ENCODE measurements at places on chromosomes 16 and 17. TPM values are rescaled to one million over a fixed set of nuclear protein-coding genes. Genes with fewer than 3 reads are reported as not detected.

DNA sequence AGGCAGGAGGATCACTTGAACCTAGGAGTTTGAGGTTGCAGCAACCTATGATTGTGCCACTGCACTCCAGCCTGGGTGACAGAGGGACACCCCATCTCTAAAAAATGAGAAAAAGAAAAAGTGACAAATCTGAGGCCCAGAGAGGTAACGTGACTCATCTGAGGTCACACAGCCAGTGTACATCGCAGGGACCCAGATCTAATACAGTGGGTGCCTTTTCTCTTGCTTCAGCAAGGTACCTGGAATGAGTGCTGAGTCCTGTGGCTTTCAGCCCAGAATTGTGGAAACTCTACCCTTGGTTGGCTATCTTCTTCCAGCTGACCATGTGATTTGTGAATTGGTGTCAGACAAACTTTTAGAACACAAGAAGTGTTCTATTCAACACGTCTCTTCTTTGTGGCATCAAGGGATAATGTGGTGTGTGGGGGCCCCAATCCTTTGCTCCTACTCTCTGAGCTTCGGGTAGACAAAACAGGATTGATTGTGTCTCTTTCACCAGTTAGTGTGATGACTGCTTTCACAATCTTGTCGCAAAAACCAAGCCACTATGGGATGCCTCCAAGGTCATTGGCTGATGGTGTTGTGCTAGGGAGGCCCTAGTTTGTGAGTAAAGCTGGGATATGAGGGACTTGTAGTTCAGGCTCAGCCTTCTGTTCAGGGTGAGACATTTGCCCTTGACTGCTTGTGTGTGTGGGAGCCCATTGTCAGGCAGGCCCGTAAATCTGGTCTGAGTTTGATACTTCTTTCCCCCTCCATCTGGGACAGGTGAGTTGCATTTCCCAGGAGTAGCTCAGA lies 71.0 kb downstream of the MSI2 start:
- no peaks in the 10 kb centered on the region for H3K27me3 ChIP-seq
- no peaks in the 10 kb centered on the region for H3K36me3 ChIP-seq
- no peaks in the 10 kb centered on the region for H3K4me1 ChIP-seq
- no peak overlapping the region for H3K4me3 ChIP-seq
- H3K27ac ChIP-seq, result no peak overlapping the region
- no peak for DNase-seq

- no peak overlapping the region for H3K27ac ChIP-seq
- no peak for DNase-seq
- H3K36me3 ChIP-seq, result no peaks in the 10 kb centered on the region
- H3K4me1 ChIP-seq, result no peaks in the 10 kb centered on the region
Observed at GRCh38 chr17:58641887-58642311, 49.9 kb downstream of the TEX14 start.

DNA sequence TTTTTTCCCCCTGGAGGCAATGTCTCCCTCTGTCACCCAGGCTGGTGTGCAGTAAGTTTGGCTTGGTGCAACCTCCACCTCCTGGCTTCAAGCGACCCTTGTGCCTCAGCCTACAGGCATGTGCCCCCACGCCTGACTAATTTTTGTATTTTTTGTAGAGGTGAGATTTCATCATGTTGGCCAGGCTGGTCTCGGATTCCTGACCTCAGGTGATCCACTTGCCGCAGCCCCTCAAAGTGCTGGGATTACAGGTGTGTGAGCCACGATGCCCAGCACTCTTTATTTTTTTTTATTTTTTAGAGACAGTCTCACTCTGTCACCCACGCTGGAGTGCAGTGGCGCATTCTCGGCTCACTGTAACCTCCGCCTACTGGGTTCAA lies 113.2 kb downstream of the ABCC6 start:
- no peaks in the 10 kb centered on the region for H3K27me3 ChIP-seq
- no peak overlapping the region for H3K27ac ChIP-seq
- H3K36me3 ChIP-seq, result peaks cover 48% of the 10 kb centered on the region
- no peaks in the 10 kb centered on the region for H3K4me1 ChIP-seq

GRCh38 chr16:20803561-20804214 lies 2.6 kb downstream of the ERI2 start:
- no peak for DNase-seq
- H3K4me3 ChIP-seq, result no peak overlapping the region
- H3K36me3 ChIP-seq, result no peaks in the 10 kb centered on the region
- H3K27ac ChIP-seq, result no peak overlapping the region
- no peaks in the 10 kb centered on the region for H3K27me3 ChIP-seq
- H3K4me1 ChIP-seq, result peaks cover 3% of the 10 kb centered on the region

GRCh38 chr16:81179219-81179618 lies 59.3 kb upstream of the BCO1 start:
- H3K36me3 ChIP-seq, result no peaks in the 10 kb centered on the region
- H3K27me3 ChIP-seq, result no peaks in the 10 kb centered on the region
- no peak for DNase-seq
- no peak overlapping the region for H3K4me3 ChIP-seq

DNA sequence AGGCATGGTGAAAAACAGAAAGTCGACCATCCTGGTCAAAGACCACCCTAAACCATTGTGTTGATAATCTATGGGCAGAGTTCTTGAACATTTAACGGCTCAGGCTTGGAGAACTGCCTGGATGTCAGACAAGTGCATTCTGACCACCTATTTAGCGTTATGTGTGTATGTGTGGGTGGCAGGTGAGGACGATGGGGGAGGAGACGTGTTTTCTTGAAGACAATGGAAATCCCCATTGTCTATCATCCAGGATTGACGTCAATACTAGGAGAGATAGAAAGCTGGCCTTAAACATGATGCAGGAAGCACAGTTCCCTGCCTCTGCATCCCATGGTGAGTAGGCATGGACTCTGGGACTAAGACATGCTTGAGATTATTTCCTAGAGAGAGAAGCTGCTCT lies 157.4 kb upstream of the MAF start:
- peaks cover 12% of the 10 kb centered on the region for H3K4me1 ChIP-seq
- H3K4me3 ChIP-seq, result no peak overlapping the region
- H3K36me3 ChIP-seq, result no peaks in the 10 kb centered on the region
- no peaks in the 10 kb centered on the region for H3K27me3 ChIP-seq
- no peak for DNase-seq
- no peak overlapping the region for H3K27ac ChIP-seq

GRCh38 chr17:51142597-51142996 lies 10.8 kb upstream of the NME1 start:
- DNase-seq, result no peak
- no peaks in the 10 kb centered on the region for H3K27me3 ChIP-seq
- no peak overlapping the region for H3K4me3 ChIP-seq
- H3K4me1 ChIP-seq, result no peaks in the 10 kb centered on the region
- no peak overlapping the region for H3K27ac ChIP-seq
- H3K36me3 ChIP-seq, result no peaks in the 10 kb centered on the region

DNA sequence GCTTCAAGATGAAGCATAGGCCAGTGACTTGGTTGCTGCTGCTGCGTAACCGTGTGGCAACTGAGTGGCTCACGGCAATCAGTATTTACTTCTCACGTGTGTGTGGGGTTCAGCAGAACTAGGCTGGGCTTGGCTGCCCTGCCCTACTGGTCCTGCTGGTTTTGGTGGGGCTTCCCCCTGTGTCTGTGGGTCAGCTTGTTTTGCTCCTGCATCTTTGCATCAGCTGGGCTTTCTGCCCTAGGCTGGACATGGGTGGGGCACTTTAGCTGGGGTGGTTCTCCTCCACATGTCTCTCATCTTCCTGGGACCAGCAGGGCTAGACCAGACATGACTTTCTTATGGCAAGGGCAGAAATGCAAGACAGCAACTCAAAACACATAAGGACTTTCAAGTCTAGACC lies 550.5 kb downstream of the MAF start:
- no peak overlapping the region for H3K27ac ChIP-seq
- no peaks in the 10 kb centered on the region for H3K36me3 ChIP-seq
- no peak overlapping the region for H3K4me3 ChIP-seq
- no peak for DNase-seq

DNA sequence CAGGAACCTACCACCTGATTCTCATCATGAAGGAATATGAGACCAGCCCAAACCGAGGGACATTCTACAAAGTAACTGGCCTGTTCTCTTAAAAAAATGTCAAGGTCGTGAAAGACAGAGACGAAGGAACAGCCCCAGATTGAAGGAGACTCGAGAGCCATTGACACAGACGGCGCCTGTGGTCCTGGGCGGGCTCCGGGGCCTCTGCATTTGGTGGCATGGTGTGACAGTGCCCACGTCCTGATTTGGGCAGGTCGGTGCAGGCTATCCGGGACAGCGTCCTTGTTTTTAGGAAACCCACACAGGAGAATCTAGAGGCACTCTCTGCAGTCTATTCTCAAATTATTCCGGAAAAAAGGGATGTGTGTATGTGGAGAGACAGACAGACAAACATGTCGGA lies 64.1 kb downstream of the ADCY9 start:
- no peak overlapping the region for H3K4me3 ChIP-seq
- no peak for DNase-seq
- H3K27me3 ChIP-seq, result no peaks in the 10 kb centered on the region
- H3K4me1 ChIP-seq, result peaks cover 20% of the 10 kb centered on the region
- peak overlapping the region; percentile 76 for H3K27ac ChIP-seq

GRCh38 chr16:58266336-58266735 lies 28.5 kb downstream of the PRSS54 start:
- H3K4me3 ChIP-seq, result no peak overlapping the region
- H3K36me3 ChIP-seq, result no peaks in the 10 kb centered on the region
- no peak overlapping the region for H3K27ac ChIP-seq
- H3K27me3 ChIP-seq, result no peaks in the 10 kb centered on the region

- H3K27ac ChIP-seq, result no peak overlapping the region
- H3K4me1 ChIP-seq, result peaks cover 3% of the 10 kb centered on the region
- peak; percentile 25 for DNase-seq
- no peaks in the 10 kb centered on the region for H3K36me3 ChIP-seq
Observed at GRCh38 chr17:79183293-79184158, 108.9 kb downstream of the ENGASE start.

GRCh38 chr17:62882284-62882683 lies 74.2 kb upstream of the MARCHF10 start:
- no peak for DNase-seq
- no peak overlapping the region for H3K4me3 ChIP-seq
- H3K4me1 ChIP-seq, result no peaks in the 10 kb centered on the region
- H3K36me3 ChIP-seq, result no peaks in the 10 kb centered on the region

DNA sequence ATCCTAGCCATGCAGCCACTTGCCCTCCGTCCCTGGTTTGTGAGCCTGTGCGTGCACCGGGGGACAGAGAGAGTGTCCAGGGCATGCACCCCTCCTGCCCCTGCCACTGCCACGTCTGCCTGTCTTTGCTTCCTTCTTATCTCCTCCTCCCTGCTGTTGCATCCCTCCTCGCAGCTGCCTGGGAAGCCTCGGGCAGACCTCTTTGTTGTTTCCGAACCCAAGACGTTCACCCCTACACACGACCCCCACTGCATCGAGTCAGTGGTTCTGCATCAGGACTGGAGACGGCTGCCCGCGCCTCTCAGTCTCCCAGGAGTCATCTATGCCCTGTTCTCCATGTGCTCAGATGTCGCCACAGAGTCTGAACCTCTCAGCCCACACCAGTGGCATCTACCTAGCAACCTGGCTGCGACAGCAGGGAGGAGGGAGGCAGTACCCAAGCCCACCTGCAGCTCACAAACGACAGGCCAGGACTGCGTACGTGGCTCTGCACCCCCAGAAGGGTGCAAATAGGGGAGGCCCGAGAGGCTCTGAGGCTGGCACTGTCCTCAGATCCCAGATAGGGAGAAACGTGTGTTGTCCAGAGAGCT lies 5.2 kb downstream of the TIMP2 start:
- no peaks in the 10 kb centered on the region for H3K36me3 ChIP-seq
- H3K27ac ChIP-seq, result peak overlapping the region; percentile 23
- no peak for DNase-seq

DNA sequence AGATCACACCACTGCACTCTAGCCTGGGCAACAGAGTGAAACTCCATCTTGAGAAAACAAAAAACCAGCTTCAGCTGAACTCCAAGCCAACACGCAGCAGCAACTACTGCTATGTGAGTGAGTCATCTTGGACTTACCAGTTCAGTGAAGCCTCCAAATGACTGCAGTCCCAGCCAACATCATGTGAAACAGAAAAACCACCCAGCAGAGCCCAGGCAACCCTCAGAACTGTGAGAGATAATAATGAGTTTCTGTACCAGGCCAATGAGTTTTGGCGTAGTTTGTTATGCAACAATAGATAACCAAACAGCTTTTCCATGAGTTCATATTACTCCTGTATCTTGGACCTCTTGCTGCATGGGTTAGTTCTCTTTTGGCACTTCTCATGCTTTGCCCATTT lies 23.3 kb downstream of the PHF12 start:
- H3K27ac ChIP-seq, result no peak overlapping the region
- no peaks in the 10 kb centered on the region for H3K27me3 ChIP-seq
- H3K4me1 ChIP-seq, result peaks cover 2% of the 10 kb centered on the region
- peaks cover 6% of the 10 kb centered on the region for H3K36me3 ChIP-seq
- H3K4me3 ChIP-seq, result no peak overlapping the region

DNA sequence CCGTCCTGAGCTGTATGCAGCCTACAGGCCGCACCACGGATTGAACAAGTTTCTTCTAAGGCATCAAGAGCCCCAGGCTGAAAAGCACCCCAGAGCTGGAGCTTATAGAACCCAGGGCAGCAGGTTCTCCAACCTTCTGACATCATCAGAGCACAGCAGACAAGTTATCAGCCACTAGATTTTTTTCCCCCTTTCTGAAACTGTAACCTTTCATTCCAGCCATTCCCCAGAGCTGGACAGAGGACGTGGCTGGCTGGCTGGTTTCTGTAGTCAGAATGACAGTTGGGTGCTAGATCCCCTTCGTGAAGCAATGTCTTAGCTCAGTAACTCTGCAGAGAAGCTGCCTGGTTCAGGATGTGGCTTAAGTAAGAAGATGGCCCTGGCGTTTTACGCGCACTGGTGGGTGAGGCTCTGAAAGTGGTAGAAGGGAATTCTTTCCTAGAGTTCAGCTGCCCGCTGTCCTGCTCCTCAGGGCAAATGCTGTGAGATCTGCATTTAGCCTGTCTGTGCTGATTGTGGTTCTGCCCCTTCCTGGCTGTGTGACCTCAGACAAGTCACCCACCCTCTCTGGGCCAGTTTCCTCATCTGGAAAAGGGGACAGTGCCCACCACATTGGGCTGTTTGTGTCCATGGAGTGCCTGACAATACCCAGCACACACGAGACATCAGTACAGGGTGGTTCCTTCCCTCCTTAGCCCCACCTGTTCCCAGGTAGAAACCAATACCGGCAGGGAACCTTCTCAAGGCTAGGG lies 9.1 kb downstream of the DEXI start:
- H3K27me3 ChIP-seq, result no peaks in the 10 kb centered on the region
- no peak overlapping the region for H3K4me3 ChIP-seq
- no peaks in the 10 kb centered on the region for H3K36me3 ChIP-seq
- no peak overlapping the region for H3K27ac ChIP-seq
- no peak for DNase-seq

- no peak overlapping the region for H3K4me3 ChIP-seq
- no peaks in the 10 kb centered on the region for H3K4me1 ChIP-seq
- no peaks in the 10 kb centered on the region for H3K36me3 ChIP-seq
- no peak overlapping the region for H3K27ac ChIP-seq
- H3K27me3 ChIP-seq, result no peaks in the 10 kb centered on the region
Observed at GRCh38 chr16:54897930-54898329, 32.7 kb upstream of the IRX5 start.

TBC1D26 gene
- total RNA-seq, result 0.34 TPM

DCAKD gene
- total RNA-seq, result 28.8 TPM

SSTR5 gene
- 0.23 TPM for total RNA-seq

P4HB gene
- total RNA-seq, result 356 TPM

CCL15 gene
- total RNA-seq, result 1.3 TPM

TMEM114 gene
- not detected for total RNA-seq

EVI2B gene
- total RNA-seq, result 28.2 TPM

OGFOD3 gene
- total RNA-seq, result 20.6 TPM

PRR35 gene
- total RNA-seq, result not detected

CA10 gene
- not detected for total RNA-seq

Data from lung (tissue), 17 donors.